ENCODE measurements at places on chromosomes 2 and 18.

DNA sequence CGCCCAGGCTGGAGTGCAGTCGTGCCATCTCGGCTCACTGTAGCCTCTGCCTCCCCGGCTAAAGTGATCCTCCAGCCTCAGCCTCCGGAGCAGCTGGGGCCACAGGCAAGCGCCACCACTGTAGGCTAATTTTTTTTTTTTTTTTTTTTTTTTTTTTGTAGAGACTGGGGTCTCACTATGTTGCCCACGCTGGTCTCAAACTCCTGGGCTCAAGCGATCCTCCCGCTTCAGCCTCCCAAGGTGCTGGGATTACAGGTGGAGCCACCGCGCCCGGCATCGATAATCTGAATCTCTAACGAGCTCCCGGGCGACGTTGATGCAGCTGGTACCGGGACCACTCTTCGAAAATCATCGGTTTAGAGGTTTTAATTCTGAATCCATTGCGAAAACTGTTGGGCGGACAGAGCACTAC is 520 bp upstream of the CYP20A1 start:
- DNase-seq = no peak

DNA sequence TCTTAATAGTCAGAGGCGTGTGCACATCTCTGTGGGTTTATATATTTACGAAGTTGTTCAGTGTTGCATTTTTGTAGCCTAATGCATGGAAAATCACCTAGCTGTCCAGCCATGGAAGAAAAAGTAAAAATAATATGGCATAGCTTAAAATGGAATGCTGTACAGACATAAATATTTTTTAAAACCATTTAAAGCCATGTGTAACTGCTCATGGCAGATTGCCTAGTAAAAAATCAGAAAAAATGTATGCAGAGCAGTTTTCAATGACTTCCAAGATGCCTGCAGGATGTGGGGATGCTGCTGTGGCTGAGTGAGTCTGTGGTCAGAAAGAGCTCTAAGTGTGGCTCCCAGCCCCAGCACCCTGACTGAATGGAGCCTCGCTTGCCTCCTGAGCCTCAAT is 64.8 kb upstream of the ALKAL2 start:
- no peak for DNase-seq

DNA sequence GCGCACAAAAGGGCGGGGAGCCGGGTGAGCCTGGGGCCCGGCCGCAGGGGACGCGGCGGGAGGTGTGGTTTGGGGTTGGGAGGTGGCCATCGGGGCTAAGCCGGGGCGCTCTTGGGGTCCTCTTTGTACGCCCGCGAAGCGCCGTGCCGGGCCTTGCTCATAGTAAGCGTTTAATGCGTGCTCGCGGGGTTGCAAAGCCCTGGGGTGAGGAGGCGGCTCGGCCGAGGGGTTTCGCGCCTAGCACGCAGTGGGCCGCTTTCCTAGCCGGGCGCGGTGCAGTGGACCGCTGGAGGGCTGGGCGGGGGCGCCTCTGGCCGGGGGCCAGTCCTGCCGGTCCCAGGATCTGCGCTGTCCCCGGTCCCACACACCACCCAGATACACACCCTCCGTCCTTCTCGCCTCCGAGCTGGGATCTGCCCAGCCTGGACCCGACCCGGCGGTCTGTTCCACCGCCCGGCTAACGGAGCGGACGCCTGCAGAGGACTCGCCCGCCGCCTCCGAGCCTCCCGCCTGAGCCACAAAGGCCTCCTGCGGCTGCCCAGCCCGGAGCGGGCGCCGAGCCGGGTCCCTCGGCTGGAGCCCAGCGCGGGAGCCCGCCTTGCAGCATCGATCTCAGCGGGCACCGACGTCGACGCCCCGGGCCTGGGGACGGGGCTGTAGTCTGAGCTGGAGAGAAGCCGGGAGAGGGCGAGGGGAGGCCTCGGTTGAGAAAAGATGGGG is 564 bp downstream of the DPYSL5 start:
- peak; percentile 17 for DNase-seq

DNA sequence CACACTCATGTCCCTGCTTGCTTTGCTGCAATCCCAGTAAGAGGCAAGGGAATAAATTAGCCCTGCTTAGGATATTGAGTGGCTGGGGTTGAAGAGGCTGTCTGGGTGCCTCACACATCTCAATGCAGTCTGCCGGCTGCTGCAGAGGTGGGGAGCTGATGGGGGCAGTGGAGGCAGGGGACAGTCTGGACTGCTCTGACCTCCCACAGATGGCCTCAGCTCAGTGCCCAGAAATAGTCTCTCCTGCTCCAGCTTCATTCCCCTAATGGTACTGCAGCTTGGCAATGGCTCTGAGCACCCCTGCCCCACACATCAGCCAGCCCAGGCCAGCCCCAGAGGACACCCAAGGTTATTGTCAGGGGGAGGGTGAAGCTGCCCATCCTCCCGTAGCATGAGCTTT is 21.5 kb upstream of the TNS1 start:
- DNase-seq = no peak

All from CD4-positive, alpha-beta T cell treated with Interleukin-17A for 4 hours (primary cell).